ENCODE measurements at places on chromosomes 3 and 15.

GRCh38 chr3:177822681-177823096 lies 625.4 kb upstream of the TBL1XR1 start:
- no peak for DNase-seq

- DNase-seq: no peak
Measured at GRCh38 chr3:58495101-58495500, 3.2 kb downstream of the KCTD6 start.

- no peak for DNase-seq
Measured at GRCh38 chr15:78353093-78353492, 12.9 kb downstream of the CRABP1 start.

- no peak for DNase-seq
Measured at GRCh38 chr3:188950832-188951489, 220.8 kb upstream of the TPRG1 start.

GRCh38 chr3:138774529-138775253 lies 60.0 kb downstream of the PIK3CB start:
- peak; percentile 83 for DNase-seq

DNA sequence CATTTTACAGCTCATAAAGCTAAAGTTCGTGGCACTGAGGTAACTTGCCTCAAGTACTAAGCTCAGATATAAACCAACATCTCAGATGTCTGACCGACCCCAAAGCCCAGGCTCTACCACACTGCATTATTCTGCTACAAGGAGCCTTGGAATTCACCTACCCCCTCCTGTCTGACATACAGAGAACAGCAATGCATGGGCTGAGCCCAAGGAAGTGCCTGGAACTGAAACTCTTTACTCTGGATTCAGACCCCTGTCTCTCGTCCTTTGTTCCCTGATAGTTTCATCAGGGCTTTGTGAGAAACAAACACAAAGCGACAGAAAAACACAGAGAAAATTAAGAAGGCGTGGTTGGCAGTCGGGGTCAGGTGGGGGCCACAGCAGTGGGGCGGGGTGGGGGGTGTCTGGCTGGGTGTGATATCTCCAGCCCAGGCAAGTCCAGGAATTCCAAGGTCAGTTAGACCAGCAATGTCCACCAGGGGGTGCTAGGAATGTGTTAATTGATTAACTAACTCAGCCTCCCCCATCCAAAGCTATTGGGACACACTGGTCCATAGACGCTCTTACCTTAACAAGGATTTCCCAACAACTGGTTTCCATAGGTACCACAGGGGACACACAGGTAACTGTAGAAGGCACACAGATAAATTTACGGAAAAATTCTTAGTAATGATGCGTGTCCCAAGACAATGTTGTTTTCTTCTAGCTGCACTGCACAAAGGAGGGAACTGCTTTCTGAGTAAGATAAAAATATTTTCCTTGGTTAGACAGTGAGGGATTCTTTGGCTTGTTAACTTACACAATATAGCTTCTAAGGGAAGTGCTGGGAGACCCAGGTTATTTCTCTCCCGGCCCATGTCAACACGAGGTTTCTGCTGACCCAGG lies 18.8 kb upstream of the SSUH2 start:
- peak; percentile 10 for DNase-seq

DNA sequence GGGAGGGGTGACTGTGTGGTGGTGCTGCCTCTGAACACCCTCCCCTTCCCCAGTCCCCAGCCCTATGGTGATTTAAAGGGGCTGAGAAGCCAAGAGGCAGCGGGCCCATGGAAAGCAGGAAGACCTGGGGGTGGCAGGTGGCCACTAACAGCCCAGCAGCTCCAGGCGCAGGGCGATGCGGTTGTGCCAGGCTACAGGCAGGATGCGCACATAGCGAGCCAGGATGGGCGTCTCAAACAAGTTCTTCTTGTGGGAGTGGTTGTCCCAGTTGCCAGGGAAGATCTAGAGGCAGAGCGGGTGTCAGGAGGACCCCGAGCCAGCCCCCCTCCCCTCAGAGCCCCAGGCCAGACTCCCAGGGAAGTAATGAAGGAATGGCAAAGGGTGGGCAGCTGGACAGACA lies 3.9 kb upstream of the HAPLN3 start:
- no peak for DNase-seq

DNA sequence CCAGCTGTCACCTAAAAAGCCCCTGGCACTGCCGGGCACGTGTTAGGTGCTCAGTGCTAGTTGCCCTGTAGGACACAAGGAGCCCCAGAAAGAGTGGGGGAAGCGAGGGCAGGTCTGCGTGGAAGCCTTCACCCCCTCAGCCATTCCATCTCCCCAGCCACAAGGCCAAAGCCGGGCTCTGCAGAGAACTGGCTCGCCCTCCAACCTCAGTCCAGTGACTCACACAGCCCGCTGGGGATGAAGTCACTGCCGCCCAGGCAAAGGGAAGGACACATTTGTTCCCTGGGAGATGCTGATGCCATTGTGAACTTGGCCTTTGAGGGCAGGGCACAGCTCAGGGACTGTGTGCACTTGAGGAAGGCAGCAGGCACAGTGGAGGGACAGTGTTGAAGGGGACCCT lies 48.1 kb downstream of the IQSEC1 start:
- no peak for DNase-seq

DNA sequence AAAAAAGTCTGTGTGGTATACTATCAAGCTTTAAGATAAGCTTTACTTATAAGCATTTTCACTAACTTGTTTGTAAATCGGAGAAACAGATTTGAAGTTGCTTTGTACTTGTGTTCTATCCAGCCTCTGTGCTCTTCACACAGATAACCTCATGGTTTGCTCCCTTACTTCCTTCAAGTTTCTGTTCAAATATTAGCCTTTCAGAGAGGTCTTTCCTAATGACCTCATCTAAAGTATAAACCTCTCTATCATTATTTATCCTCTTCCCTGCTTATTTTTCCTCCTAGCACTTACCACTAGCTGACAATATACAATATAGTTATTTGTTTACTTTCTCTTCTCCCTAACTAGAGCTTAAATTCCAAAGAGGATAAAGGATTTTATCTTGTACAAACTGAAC lies 180.0 kb downstream of the CBLB start:
- no peak for DNase-seq

DNA sequence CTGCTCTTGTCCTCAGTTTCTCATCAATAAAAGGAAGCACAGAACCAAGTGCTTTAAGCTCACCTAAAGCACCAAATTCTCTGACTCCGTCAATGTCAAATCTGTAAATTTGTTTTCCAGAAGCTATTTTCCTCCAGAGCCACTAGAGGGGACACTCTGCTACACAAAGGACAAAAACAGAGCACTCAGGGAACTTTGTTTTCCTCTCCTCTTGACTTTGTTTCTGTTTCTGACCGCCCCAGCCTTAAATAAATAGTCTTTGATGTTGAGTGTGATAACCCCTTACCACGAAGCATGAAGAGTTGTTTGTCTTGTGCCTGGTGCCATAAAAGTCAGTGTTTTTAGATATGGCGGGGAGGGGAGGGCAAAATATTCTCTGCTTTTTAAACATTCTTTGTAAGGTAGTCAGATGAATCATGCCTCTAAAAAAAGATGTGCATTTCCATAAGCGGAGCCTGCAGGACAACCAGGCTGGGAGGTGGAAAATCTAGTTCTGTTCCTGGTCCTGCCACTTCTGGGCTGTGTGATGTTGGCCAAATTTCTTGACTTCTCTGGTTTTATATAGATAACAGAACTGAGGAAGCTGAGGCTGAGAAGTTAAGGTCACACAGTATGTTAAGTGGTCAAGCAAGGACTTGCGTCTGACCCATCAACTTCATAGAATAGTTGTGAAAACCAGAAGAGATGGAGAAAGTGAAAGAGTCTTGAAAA lies 7.3 kb upstream of the ZBTB38 start:
- peak; percentile 47 for DNase-seq

GRCh38 chr3:26622621-26623418 lies at the start of gene LRRC3B:
TSS of gene LRRC3B (plus strand) at chr3:26622772. CDS start at chr3:26709673, 86,901 bp downstream.
- DNase-seq: no peak

DNA sequence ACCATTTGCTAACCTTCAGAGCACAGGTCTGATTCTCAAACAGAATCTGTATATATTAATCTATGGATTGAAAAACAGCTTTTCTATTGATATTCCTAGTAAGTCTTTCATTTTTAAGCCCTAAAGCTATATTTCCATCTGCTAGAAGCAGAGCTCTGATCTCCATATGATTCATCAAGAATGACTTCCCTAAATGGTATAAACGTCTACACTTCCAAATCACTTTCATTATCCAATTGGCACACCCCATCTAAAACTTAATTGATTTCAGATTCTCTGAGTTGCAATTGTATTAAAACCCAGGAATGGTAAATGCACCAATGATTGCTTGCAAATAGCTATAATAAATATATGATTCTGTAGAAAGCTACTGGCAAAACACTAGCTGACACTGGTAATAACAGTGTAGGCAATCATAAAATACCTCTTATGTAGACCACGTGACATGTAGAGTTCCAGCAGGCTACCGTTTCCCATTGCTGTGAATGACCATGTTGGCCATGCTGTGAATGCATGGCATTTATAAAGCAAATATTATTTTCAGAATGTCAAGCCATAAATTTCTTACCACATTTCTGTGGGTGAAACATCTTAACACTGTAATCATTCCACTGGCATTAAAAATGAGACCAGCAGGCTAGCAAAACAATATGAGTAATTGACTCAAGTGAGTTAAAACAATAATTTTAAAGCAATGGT lies 226.0 kb downstream of the ZMAT3 start:
- DNase-seq: no peak

DNA sequence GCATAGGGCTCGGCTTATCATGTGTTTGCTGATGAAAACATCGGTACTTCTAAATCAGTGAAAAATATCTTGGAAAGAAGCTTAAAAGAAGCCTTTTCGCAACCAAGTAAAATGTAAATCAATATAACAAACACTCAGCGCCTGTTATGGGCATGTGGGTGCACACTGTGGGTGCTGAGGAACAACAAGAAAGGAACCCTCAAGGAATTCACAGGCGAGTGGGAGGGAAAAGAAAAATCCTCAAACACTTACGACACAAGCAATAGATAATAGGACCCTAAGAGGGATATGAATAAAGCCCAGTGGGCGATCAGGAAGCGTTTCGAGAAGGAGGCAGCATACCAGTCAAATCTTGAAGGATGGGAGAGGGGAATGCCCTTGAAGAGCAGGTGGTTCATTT lies 21.9 kb downstream of the GLDN start:
- DNase-seq: no peak

GRCh38 chr3:156522673-156523072 lies 32.2 kb downstream of the SSR3 start:
- DNase-seq: no peak

DNA sequence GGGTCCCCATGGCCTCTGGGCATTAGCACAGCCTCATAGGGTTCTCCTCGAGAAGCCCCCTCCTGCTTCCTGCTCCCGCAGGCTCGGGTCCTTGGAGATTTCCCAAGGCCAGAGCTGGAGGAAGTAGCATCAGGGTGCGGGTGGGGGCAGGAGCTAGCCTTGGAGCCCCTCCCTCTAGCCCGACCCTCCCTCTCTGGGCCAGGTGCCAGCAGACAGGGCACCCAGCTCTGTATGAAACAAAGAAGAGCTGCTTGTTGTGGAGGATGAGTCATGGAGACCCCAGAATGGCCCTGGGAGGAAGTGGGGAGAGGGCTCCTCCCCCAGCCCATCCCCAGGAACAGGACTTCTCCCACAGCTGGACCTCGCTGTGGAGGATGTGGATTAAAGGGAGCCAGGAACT lies 29.2 kb downstream of the EPHB3 start:
- DNase-seq: no peak

DNA sequence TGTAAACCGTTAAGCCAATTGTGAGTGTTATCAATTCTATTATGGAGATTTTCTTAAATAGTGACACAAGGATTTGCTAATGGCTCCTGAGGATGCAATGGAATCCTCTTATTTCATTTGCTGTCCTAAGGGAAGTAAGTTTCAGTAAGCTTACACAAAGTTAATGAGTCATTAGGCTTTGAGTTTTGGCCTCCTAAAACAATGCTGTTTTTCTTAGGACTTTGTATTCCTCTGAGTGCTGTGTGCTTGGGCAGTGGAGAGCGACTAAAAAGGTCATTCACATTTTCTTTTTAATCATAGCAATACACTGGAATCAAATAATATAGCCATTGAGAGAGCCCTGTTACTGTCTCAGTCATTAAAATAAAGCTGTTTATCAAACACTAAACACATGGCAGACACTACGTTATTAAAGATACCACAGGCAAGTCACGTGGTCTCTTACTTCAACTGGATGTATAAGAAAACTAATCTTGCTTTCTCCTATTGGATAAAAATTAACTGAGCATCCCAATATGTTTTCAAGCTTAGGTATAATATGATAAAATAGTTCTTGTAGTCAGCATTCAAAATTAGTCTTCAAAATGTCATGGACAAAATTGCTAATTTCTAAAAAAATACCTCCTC lies 290.8 kb downstream of the NLGN1 start:
- no peak for DNase-seq

- no peak for DNase-seq
Measured at GRCh38 chr3:66267031-66267430, 46.2 kb downstream of the SLC25A26 start.

GRCh38 chr3:33019981-33020380 lies 68.5 kb downstream of the CCR4 start:
- DNase-seq: no peak

DNA sequence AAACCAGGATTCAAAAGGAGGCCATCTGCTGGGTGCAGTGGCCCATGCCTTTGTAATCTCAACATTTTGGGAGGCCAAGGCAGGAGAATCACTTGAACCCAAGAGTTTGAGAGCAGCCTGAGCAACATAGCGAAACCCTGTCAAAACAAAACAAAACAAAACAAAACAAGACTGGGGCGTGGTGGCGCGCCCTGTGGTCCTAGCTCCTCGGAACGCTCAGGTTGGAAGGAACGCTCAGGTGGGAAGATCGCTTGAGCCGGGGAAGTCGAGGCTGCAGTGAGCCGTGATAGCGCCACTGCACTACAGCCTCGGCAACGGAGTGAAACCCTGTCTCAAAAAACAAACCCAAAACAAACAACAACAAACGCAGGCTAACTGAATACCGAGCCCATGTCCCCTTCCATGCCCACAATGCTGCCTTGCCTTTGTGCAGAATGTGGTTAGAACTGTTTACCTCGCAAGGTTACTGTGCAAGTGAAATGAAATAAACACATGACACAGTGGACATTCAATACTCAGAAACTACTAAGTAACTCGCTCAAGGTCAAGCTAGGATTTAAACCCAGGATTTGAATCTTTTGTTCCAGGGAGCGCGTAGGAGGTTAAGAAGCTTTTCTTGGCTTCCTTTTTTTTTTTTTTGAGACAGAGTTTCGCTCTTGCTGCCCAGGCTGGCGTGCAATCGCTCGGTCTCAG lies 766 bp upstream of the EMC4 start:
- no peak for DNase-seq

GRCh38 chr3:127853681-127854080 lies 31.4 kb upstream of the MGLL start:
- DNase-seq: no peak

DNA sequence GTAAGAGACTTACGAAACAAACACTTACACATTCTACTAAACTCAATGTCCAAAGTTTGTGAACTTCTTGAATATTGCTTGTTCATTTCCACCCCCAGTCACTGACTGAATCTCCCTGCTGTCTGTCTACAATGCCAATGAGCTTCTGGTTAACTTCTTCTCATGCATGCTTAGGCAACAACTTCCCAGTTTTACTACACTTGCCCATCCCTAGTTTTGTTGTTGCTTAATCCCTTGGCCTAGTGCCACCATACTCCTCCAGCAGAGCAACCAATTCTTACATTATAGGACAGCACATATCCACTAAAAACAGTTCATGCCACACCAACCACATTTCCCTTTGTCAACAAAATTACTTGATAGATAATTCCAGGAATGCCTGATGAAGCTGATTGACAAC lies 40.9 kb upstream of the CCR2 start:
- no peak for DNase-seq

- DNase-seq: no peak
Measured at GRCh38 chr3:184300378-184300720, 1.3 kb downstream of the PSMD2 start.

GRCh38 chr3:74409066-74409465 lies 205.4 kb downstream of the CNTN3 start:
- no peak for DNase-seq
